ENCODE measurements at places on chromosomes 12 and 14.

DNA sequence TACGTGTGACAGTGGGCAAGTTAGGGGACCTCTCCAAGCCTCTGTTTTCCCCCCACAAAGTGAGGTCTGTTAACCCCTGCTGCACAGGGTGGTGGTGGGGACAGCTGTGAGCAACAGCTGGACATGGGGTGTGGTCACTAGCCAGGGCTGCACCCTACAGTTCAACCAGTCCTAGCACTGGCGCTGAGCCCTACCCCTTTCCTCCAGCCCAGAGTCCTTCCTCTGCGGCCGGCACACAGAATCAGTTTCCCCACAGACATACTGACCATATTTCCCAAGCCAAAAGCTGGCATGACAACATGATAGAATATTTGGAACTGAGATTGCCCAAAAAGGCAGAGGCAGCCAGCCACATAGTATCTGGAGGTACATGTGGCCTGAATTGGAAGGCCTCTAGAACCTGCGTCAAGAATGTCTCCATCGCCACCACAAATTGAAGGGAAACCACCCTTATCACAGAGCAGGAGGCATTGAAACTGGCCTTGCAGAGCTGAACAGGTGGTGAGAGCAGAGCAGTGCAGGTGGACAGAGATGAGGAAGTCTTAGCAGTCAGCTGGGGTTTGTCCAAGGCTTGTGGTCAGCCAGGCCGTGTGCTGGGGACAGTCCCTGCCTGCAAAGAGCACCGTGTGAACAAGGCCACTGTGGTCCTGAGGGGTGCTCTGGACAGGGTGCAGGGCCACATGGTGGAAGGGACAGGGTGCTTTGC lies 21.2 kb downstream of the DEGS2 start:
- no peak for DNase-seq

DNA sequence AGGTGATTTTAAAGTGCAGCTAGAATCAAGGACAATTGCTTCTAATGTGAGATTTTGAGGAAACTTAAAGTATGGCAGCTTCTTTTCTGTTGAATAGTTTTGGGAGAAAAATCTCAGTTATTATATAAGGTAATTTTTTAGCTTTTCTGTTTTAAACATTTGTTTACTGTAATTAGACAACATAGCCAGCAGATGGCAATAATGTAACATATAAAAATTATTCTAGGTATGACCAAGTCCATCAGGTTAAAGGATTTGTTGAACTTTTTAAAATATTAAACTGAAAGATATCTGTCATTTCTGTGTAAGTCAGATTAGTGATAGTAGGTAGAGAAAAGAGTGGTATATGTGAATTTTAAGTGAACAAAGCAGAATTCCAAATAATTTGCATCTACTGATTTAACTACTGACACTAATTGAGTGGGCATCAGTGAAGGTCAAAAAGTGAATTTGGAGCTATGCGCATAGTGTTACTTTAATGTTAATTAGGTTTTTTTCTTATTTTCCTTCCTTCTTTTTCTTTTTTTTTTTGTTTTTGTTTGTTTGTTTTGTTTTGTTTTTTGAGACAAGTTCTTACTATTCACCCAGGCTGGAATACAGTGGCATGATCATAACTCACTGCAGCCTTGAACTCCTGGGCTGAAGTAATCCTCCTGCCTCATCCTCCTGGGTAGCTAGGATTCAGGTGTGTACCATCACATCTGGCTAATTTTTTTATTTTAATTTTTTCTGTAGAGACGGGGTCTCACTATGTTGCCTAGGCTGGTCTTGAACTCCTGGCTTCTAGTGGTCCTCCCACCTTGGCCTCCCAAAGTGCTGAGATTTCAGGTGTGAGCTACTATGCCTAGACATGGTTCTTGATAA lies 18.6 kb downstream of the PRORP start:
- no peak for DNase-seq

- DNase-seq: no peak
Measured at GRCh38 chr14:101490771-101491170, 70.5 kb upstream of the DIO3 start.

- no peak for DNase-seq
Measured at GRCh38 chr14:20164462-20164861, 25.8 kb downstream of the OR4N5 start.

GRCh38 chr14:103332143-103332919 lies 1.7 kb upstream of the EIF5 start:
- no peak for DNase-seq

DNA sequence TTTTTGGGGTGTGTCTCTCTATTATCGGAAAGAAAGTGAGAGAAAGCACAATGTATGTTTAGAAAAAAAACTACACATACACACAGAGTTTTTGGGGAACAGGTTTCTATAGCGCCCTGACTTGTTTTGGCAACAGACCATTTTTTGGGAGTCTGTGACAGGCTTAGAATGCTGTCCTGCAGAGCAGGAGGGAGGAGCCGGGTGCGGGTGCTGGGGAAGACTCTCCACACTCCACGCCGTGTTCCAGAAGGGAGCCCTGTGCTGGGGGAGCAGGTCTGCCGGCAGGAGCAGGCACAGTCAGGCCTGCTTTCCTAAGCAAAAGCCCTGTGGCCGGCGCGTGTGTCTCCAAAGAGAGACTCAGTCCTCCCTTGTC lies 26.5 kb downstream of the CD9 start:
- no peak for DNase-seq

DNA sequence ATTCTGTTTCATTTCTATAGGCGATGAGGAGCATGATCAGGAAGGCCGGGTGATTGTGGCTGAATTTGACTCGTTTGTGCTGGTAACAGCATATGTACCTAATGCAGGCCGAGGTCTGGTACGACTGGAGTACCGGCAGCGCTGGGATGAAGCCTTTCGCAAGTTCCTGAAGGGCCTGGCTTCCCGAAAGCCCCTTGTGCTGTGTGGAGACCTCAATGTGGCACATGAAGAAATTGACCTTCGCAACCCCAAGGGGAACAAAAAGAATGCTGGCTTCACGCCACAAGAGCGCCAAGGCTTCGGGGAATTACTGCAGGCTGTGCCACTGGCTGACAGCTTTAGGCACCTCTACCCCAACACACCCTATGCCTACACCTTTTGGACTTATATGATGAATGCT lies 1.9 kb downstream of the APEX1 start:
- no peak for DNase-seq

GRCh38 chr12:3837049-3837448 lies 36.1 kb downstream of the PARP11 start:
- no peak for DNase-seq

DNA sequence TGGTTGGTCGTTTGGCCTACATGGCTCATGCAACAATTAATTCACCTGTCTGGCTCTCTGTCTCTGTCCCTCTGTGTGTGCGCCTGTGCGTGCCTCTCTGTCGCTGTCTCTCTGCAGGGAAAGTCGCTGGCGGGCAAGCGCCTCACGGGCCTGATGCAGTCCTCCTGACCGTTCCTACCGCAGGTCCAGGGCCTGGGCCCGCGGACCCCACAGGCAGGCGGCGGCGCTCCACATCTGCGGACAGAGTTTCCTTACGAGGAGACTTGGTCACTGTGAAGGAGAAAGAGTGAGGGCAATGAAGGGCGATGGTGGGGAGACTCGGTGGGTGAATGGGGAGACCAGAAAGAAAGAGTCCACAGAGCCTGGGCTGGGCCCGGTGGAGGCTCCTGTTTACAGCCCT lies 331.6 kb downstream of the DPF3 start:
- no peak for DNase-seq

GRCh38 chr12:28540324-28540714 lies 350.1 kb downstream of the CCDC91 start:
- DNase-seq: peak; percentile 91

GRCh38 chr12:5556033-5556614 lies 124.2 kb downstream of the NTF3 start:
- no peak for DNase-seq

DNA sequence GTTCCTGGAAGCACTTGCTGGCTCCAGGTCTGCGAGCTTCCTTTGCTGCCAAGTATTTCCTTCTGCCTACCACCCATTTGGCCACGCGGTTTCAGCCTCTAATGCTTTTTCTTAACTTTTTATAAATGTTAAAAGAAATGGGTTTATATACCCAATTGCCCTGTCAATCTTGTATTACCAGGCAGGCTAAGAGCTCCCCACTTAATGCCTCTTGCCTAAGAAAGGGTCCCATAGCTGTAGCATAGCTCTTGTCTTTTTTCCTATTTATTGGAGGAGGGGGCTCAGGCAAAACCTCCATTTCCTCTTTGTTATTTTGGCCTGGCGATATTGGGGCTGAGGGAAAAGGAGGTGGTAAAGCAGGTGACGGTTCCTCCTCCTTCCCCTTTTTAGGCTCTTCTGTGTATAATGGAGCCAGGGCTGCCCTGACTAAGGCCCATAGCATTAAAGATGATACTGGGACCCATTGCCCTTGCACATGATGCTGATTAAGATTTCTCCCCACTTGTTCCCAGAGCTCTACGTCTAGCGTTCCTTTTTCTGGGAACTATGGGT lies 21.6 kb upstream of the BLTP3B start:
- no peak for DNase-seq

- DNase-seq: no peak
Measured at GRCh38 chr12:104482113-104482512, 25.4 kb downstream of the CHST11 start.

All from DMS79 (cell line).